Ovary (tissue), 10 donors: ENCODE measurements at places on chromosomes 12 and 14. TPM values are rescaled to one million over a fixed set of nuclear protein-coding genes. Genes with fewer than 3 reads are reported as not detected.

CD163L1 gene
- polyA plus RNA-seq = 4.4 TPM

OR6J1 gene
- polyA plus RNA-seq = not detected

NGB gene
- not detected for polyA plus RNA-seq

EID3 gene
- polyA plus RNA-seq = 6.0 TPM

LTB4R2 gene
- polyA plus RNA-seq = 0.85 TPM

POTEG gene
- not detected for polyA plus RNA-seq

KCNA1 gene
- 0.01 TPM for polyA plus RNA-seq

HECTD4 gene
- 12.3 TPM for polyA plus RNA-seq

STXBP6 gene
- polyA plus RNA-seq = 3.6 TPM

OTUB2 gene
- polyA plus RNA-seq = 0.41 TPM

PTPRR gene
- polyA plus RNA-seq = 0.28 TPM

- peak; percentile 56 for DNase-seq
Observed at GRCh38 chr12:47033081-47033480, 46.3 kb upstream of the PCED1B start.

DNA sequence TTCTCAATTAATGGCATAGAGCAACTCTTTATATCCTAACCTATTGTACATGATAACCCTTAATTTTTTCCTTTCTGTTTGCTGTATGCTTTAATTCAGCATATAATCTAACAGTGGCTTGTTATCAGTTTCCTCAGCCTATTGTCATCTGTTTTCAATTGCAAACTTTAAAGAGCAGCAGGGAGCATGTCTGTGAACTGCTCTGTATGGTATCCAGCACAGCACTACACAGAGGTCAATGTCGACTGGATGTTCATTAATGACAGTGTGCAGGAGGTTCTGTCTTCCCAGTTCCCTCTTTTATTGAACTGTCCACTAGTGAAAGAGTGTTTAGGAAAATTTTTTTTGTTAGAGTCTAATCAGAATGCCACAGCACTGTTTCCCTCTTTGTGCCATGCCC is 609.1 kb downstream of the SOX5 start:
- DNase-seq = no peak

DNA sequence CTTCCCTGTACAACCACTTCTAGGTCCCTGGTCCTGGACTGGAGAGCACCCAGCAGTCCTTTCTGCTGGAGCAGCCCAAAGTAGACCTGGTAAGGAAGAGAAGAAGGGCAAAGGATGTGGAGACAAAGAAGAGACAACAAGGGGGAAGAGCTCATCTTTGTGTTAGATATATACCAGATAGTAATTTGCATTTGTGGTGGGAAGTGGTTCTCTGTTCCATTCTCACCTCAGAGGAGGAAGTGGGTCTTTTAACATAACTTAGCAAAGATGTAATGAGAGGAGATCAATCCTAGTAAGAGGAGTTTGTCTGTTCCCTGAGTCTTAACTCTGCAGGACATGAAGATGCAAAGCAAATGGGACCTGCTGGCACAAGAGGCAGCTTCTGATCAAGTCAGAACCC is 8.0 kb downstream of the CCDC198 start:
- no peak for DNase-seq

DNA sequence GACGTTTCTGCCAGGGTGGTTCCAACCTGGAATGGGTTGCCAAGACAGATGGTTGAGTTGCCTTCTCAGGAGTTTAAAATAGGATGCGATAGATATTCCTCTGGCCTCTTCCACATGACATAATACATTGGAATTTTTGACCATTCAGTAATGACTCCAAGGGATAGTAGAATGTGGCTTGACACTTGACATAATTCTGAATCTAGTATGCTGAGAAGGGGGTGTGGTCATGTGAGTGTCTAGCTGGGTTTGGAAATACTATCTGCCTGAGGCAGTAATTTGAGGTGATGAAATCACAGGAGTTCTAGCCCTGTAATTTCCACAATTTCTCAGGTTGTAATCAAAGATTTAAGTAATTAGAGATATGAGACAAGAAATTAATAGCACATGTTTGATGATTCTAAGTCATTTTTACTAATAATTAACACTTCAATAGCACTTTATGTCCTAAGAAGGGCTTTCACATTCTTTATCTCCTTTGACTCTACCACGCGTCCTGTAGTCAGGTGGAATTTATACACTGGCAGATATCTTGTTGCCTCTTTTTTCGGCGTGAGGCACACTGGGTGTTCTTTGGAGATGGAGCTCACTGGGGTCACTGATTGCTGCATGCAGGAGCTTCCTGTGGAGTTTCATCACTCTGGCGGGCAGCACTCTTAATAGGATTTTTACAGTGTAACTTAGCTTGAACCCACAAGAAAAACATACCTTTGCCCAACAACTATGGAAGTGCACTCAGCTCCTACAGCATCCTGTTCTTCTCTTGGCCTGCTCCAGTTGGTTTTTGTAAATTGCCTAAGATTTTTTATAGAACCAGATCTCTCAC is 3.2 kb upstream of the AMIGO2 start:
- no peak for DNase-seq

GRCh38 chr14:90782892-90783291 is 33.3 kb downstream of the TTC7B start:
- no peak for DNase-seq

DNA sequence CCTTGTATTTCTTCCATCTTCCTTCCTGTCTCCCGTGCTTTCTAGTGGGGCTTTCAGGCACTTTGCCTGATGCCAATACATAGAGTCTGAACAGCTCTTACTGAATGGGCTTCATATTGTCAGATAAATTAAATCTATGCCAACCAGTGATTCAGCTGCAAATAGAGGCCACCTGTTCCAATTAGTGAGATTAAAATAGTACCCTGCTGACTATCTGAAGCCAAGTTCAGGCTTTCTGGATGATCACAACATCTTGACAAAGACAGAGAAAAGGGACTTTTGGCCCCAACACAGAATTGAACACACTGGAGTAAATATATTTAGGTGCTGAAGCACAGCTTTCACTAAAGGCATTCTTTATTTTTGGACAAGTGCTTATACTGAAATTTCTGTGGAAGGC is 11.8 kb downstream of the TMCC3 start:
- DNase-seq = no peak

DNA sequence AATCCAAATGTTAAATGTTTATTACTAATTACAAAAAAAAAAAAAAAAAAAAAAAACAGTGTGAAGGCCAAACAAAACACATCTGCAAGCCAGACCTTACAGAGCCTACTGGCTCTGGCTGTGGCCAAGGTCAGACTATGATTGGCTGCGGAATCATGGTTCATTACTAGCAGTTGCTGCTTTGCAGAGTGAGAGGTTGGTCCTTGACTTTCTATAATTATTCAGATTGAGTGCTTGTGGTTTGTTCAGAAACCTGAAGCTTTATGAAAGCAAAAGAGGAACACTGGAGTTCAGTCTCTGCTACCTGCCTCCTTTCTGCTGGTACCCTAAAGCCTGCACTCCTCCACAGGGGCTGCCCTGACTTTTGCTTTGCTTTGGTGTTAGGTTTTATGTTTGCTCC is 550.9 kb downstream of the BCL11B start:
- DNase-seq = no peak

DNA sequence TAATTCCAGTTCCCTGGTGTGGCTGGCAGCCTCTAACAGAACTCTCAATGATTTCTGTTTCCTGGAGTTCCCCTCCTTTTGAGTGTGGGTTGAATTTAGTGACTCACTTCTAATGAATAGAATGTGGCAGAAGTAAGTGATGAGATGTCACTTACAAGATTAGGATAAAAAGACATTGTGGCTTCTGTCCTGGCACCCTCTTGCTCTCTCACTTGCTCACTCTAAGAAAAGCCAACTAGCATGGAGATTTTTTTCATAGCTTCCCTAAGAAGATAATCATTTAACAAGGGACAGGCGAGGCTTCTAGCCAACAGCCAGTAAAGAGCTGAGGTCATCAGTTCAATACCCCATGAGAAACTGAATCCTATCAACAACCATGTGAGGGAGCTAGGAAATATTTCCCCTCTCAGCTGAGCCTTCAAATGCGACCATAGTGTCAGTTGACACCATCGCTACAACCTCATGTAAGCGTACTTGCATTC is 156.7 kb downstream of the TMTC3 start:
- no peak for DNase-seq

- DNase-seq = no peak
Observed at GRCh38 chr12:90842477-90842876, 112.5 kb downstream of the CCER1 start.

DNA sequence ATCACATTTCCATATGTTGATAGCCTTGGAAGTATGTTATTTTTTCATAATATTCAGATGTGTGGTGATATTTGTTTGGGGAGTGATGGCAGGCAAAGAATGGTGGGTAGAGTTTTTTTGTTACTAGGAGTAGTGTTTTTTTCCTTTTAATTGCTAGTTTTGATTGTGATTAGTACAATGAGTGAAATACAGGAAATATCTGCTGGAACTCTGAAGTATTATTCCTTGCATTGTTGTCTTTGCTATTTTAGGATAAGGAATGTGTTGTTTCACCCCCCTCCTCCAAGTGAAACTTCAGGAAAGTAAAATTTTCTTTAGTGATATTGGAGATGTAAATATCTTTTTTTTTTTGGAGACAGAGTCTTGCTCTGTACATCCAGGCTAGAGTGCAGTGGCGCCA is 105.4 kb downstream of the DIP2B start:
- no peak for DNase-seq

- no peak for DNase-seq
Observed at GRCh38 chr12:32402946-32403345, 3.6 kb downstream of the FGD4 start.

DNA sequence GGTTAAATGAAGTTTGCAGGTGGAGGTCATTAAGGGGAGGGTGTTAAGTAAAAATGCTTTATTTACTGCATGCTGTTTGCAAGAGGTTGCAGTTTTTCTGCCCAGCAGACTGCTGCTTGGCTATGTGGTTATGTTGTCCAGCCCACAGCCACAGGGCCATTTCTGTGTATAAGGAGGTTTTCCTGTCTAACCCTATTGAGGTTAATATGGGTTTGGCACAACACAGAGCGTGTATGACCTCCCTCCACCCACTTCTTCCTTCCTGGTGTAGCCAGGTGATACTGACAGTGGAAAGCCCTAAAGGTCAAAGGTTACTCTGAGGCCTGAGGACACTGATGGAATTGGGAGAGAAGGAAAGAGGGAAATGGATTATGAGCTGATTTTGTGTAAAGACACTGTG is 253.7 kb upstream of the PWP1 start:
- DNase-seq = no peak

DNA sequence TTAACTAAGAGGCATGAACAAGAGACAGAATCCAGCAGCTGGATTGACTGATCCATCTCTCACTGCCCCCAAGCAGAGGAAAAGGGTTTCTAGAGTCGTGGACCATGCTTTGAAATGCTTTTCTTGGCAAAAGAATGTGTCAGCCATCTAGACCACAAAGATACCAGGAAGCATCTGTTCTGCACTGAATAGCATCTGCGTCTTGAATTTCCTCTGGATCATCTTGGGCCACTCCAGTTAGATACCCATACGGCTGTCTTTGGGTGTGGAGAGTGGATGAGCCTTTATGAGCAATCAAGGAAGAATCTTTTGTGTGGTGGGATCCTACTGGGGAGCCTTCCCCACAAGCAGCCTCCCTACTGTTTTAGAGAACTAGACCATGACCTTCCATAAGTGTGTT is 16.0 kb upstream of the RFX4 start:
- DNase-seq = no peak

GRCh38 chr12:3305464-3305863 is 185.5 kb upstream of the PRMT8 start:
- no peak for DNase-seq

GRCh38 chr12:104533134-104533533 is 76.4 kb downstream of the CHST11 start:
- DNase-seq = no peak

DNA sequence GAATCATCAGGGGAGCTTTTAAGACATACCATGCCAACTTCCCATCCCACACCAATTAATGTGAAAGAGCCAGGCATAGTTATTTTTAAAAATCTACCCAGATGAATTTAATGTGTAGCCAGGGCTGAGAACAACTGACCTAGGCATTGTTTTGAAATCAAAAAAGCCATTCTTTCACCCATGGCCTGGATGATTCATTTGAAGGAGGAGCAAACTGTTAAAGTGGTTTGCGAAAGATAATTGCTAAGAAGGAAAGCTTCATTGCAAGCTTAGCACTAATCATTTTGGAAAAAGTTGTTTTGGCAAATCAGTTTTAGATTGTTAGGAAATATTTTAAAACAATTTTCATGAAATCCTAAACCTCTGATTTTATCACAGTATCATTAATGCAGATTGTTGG is 2.1 kb upstream of the GTSF1 start:
- no peak for DNase-seq

DNA sequence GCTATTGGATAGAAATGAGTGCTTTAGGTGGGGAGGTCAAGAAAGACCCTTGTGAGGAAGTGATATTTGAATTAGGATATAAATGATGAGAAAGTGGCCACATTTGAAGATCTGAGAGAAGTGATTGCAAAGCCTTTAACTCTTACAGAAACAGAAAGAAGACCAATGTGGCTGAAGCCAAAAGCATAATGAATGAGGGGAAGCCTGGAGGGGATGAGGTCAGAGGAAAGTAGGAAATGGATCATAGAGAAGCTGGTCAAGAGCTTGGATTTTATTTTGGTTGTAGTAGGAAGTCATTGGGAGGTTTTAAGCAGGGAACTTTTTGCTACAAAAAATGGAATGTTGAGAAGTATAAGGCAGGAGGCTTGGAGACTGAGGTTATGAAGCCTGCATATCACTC is 3.5 kb upstream of the GYS2 start:
- DNase-seq = no peak

- DNase-seq = no peak
Observed at GRCh38 chr12:27206801-27207502, 37.1 kb upstream of the STK38L start.

- no peak for DNase-seq
Observed at GRCh38 chr12:116941188-116941587, 30.4 kb downstream of the FBXW8 start.

GRCh38 chr14:51073731-51074130 is 21.2 kb downstream of the TRIM9 start:
- DNase-seq = no peak

- no peak for DNase-seq
Observed at GRCh38 chr12:46221255-46222128, 47.4 kb downstream of the SLC38A1 start.
